ENCODE measurements at places on chromosomes 16 and 17. TPM values are rescaled to one million over a fixed set of nuclear protein-coding genes. Genes with fewer than 3 reads are reported as not detected.

DNA sequence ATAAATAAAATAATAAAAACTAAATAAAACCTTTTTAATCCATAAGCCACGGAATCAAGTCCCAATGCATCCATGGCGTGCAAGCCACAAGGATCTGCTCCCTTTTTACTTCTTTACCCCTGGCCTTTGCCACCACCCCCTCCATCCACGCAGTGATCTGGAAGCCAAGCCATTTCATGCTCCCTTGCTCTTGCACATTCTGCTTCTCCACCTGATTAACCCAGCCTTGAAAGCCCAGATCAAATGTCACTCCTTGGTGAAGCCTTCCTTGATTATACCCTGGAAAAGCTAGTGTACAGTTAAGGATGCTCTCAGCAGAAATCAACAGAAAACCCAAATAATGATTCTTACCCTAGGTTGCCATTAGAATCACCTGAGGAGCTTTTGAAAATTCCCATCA, 9.9 kb downstream of the LRRC3C start:
- H3K4me1 ChIP-seq, result peaks cover 2% of the 10 kb centered on the region
- no peak overlapping the region for H3K4me3 ChIP-seq
- H3K27ac ChIP-seq, result no peak overlapping the region

DNA sequence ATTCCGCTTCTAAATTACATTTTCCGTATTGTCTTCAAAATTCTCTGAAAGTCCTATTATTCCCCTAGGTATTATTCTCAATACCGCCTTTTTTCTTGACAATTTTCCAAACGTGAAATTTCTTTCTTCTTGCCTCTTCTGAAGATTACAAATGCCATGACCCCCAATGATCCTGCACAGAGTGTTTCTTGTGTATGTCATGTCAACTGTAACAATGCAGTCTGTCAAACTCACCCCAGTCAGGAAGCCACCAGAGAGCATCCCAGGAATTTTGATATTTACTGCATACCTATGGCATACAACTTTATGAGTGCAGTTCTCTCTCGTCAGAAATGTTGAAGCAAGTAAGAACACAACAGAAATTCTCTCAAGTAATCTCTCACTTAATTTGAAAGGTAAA, 847.3 kb upstream of the CDH8 start:
- H3K4me1 ChIP-seq, result no peaks in the 10 kb centered on the region
- DNase-seq, result no peak
- H3K36me3 ChIP-seq, result no peaks in the 10 kb centered on the region
- no peak overlapping the region for H3K27ac ChIP-seq

DNA sequence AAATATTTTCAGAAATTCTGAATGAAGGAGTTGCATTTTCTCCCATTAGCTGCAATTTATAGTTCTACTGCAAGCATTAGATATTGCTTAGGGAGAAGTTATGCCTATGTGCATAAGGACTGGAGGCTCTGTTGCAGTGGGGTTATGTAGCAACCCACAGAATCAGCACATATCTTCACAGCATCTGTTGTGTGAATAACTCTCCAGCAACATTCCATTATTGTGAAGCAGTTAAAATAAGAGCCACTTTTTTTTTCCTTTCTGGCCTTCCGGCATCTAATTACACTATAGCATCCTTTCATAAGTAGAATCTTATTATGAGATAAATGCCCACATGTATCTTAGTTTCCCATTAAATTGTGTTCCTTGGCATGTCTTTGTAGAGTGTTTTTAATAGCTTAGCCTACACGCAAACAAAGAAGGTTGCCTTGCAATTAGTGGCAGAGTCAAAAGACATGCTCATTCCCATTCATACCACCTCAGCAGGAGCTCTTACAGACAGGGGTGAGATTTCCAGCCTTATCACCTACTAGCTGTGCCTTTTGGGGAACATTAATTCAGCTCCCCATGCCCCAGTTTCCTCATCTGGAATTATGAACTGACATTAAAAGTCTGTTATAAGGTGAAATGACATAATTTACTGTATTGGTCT, 596.0 kb upstream of the GOT2 start:
- H3K4me1 ChIP-seq, result no peaks in the 10 kb centered on the region
- no peaks in the 10 kb centered on the region for H3K27me3 ChIP-seq
- H3K27ac ChIP-seq, result no peak overlapping the region
- no peak for DNase-seq

- H3K27me3 ChIP-seq, result peaks cover 4% of the 10 kb centered on the region
- H3K36me3 ChIP-seq, result no peaks in the 10 kb centered on the region
- DNase-seq, result no peak
- peak overlapping the region; percentile 55 for H3K4me3 ChIP-seq
- H3K4me1 ChIP-seq, result peaks cover 56% of the 10 kb centered on the region
- H3K27ac ChIP-seq, result no peak overlapping the region
Measured at GRCh38 chr17:65559461-65559803, 2.0 kb downstream of the AXIN2 start.

- no peaks in the 10 kb centered on the region for H3K27me3 ChIP-seq
- no peaks in the 10 kb centered on the region for H3K4me1 ChIP-seq
- no peak for DNase-seq
- no peak overlapping the region for H3K27ac ChIP-seq
- H3K36me3 ChIP-seq, result no peaks in the 10 kb centered on the region
Measured at GRCh38 chr16:9322769-9323168, 231.3 kb downstream of the HAPSTR1 start.

DNA sequence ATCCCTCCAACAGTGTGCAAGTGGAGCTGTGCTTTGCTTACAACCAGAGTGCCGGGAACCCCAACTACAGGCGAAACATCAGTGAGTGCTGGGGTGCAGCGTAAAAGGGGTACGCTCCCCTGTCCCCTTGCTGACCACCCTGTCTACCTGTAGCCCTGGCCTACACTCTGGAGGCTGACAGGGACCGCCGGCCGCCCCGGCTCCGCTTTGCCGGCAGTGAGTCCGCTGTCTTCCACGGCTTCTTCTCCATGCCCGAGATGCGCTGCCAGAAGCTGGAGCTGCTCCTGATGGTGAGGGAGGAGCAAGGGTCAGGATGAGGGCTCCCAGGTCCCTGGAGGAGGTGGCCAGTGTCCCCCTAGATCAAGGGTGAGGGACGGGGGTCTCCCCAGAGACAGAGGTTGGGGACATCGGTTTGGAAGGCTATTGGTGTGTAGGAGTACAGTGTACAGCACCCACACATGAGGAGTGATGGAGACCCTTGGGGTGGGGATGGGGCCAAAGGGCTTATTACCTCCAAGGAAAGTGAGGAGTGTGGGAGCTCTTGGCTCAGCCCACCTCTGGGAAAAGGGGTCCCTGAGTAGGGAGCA, 19.6 kb upstream of the PDK2 start:
- H3K4me1 ChIP-seq, result no peaks in the 10 kb centered on the region
- H3K4me3 ChIP-seq, result no peak overlapping the region
- H3K27me3 ChIP-seq, result no peaks in the 10 kb centered on the region

SRR gene
- total RNA-seq, result 2.9 TPM

CCDC144A gene
- 21.8 TPM for total RNA-seq
